Smooth muscle cell of bladder (primary cell): ENCODE measurements at places on chromosomes 4 and X. TPM values are rescaled to one million over a fixed set of nuclear protein-coding genes. Genes with fewer than 3 reads are reported as not detected.

Gene HSFX1
- 0.37 and 0.71 TPM in 2 replicates for total RNA-seq

Gene CYLC1
- total RNA-seq: not detected in 2 replicates

Gene CLDN34
- total RNA-seq: not detected in 2 replicates

Gene PGAM4
- total RNA-seq: not detected in 2 replicates

Gene RASSF6
- total RNA-seq: under 0.01 TPM in 2 replicates

Gene ERAS
- not detected in 2 replicates for total RNA-seq

Gene FOXR2
- total RNA-seq: not detected in 2 replicates

Gene GRID2
- not detected in 2 replicates for total RNA-seq

Gene STATH
- 0.14 TPM in 1 of 2 replicates, not detected in the other for total RNA-seq

Gene TSPAN7
- total RNA-seq: not detected in 2 replicates

Gene TMPRSS11E
- not detected in 2 replicates for total RNA-seq

Gene TCEANC
- 3.6 and 4.2 TPM in 2 replicates for total RNA-seq

Gene SMIM10L2A
- total RNA-seq: 0.28 and 0.83 TPM in 2 replicates

Gene GPR173
- 1.6 and 1.7 TPM in 2 replicates for total RNA-seq

Gene MAMLD1
- total RNA-seq: 0.28 and 0.85 TPM in 2 replicates

Gene CT45A3
- total RNA-seq: not detected in 2 replicates

Gene MTNR1A
- total RNA-seq: not detected in 2 replicates

Gene MAGEB2
- total RNA-seq: not detected in 2 replicates

Gene HPSE
- total RNA-seq: 0.83 and 1.1 TPM in 2 replicates

Gene CENPVL2
- not detected in 2 replicates for total RNA-seq

Gene TFDP3
- total RNA-seq: not detected in 2 replicates

Gene SSX1
- 0.18 TPM in 1 of 2 replicates, not detected in the other for total RNA-seq

Gene TMEM35A
- total RNA-seq: 3.1 and 3.4 TPM in 2 replicates

Gene GUCY1A1
- total RNA-seq: 0.71 and 1.2 TPM in 2 replicates

Gene CSAG1
- total RNA-seq: not detected in 2 replicates

Gene FHL1
- 12.9 and 31.9 TPM in 2 replicates for total RNA-seq
